ENCODE measurements at places on chromosomes 11 and 22.

DNA sequence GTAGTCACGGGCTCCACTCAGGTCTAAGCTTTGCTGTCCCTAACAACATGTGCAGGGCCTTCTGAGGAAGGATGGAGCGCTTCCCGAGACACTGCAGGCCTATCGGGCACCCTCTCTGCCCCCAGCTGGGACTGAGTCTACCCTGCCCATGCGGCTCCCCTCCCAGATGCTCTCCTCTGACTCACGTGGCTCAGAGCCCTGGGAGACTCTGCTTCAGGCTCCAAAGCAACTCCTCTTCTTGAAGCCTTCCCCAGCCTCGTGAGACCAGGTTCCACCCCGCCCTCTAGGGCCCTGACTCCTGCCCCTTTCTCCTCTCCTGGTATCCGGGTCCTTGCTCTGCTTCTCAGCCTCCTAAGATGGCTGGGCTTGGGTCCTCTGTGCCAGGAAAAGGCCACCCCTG lies 28.4 kb upstream of the ARFGAP3 start:
- DNase-seq = no peak

DNA sequence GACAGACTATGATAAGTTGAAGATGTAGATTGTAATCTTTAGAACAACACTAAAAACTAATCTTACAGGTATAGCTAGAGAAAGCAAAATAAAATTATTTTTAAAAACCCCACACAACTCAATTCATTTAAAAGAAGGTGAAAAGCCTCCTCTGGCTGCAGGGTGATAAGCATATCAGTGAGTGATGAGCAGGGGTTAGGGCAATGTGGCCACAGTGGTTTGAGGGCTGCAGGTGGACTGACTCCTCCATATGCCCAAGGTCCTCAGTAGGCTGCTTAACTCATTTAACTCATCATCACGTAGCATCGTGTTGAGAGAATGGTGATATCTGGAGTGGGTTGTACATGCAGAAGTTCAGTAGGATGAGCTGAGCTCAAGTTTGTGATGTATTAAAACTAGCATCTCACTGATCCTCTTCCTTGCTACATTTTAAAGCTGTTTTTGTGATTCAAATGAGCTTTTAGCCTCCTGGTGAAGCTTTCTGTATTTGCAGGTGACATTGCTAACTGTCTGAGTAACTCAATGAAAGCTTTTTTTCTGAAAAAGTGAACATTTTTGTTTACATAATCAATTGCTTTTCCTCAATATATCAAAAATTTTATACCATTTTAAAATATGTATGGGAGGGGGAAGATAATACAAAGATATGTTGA lies 37.0 kb upstream of the SC5D start:
- DNase-seq = no peak

DNA sequence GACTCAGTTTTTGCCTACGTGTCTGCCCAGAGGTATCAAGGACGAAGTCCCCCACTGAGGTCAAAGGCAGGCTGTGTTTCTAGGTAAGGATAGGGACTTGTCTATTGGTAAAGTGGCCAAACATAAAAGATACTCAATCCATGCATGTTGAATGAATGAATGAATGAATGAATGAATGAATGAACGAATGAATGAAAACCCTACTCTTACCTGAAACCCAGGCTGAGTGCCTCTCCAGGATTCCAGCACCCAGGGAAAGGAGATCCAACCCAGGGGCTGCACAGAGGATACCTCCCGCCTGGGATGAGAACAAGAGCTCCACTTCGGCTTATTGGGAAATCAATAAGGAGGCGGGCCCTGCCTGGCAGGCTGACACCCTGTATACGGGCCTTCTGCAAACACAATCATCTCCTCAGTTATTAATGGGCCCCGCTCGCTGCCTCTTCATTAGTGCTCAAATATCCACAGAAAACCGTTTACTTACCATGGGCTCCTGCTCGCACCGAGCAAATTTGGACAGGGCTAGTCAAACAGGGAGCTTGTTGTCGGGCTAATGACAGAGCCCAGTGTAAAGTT lies 177.4 kb downstream of the BUD13 start:
- no peak for DNase-seq

- DNase-seq = no peak
Measured at GRCh38 chr22:46860562-46860961, 98.1 kb downstream of the TBC1D22A start.

DNA sequence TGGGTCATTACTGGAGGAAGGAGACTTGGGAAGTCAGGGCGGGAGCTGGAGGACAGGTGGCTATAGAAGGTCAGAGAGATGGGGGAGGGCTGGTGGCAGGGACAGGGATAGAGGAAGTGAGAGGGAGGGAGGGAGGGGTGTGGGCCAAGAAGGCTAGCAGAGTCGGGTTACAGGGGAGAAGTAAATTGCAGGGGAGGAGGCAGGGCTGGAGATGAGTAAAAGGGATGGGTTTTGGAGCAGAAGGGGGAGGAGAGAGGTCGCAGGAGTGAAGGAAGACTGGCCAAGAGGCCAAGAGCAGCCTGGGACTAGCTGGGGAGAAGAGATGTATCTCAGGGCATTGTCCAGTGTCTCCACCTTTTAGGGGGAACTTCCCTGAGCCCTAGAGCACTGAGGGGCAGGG lies 33.0 kb downstream of the LRRC10B start:
- no peak for DNase-seq

- DNase-seq = no peak
Measured at GRCh38 chr22:36758792-36759271, 17.1 kb downstream of the IFT27 start.

DNA sequence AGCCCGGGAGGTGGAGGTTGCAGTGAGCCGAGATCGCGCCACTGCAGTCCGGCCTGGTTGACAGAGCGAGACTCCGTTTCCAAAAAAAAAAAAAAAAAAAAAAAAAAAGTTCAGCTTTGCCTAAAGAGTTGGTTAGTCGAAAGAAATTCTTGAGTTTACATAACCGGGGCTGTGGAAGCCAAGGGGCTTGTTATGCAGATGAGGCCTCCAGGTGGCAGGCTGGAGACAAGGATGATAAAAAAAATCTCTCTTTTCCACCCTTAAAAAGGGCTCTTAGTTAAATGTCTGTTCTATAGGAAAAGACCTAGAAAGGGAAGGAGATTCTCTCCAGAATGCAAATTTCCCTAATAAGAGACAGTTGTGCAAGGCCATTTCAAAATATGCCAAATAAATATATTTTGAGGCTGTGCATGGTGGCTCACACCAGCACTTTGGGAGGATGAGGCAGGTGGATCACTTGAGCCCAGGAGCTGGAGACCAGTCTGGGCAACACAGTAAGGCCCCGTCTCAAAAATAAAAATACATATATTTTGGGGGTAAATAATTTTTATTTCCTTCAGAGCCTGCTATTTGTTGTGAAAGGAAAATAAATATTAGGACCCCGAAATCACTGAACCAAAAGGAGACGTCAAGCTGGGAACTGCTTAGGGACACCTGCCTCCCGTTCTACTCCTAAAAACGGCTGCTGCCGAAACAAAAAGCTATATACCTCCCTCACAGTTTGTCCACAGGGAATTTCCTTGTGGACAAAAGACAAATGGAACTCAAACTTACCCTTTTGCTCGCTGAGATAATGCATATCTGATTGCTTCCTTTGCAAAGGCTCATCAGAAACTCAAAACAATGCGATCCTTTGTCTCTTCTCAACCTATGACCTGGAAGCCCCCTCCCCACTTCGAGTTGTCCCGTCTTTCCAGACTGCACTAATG lies 2.4 kb upstream of the IFITM2 start:
- DNase-seq = no peak

DNA sequence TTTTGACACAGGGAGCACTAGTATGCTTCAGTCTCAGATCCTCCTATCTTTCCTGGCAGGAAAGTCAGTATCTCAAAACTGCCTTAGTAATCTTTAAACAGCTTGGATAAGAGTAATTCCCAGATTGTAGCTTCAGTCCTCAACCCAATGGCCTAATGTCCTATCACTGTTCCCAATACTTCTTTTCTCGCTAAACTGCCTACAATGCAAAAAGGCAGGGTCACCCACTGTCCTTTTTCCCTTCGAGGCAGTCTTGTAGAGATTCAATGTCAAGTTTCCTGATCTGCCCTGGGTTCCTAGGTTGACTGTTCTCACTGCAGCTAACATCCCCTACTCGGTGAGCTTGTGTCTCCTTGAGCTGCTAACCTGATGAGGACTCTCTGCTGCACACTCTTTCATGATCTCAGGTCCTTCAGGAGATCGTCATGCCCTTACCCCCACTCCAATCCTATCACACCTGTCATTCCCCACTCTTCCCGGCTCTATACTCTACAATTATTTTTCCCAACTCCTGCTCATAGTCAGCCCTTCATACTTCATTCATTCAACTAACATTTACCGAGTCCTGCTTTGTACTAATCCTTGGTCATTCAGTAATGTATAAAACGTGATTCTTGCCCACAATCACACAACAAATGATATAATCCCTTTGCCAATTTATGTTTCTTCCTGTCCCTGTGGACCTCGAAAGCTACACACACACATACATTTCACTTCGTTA lies 904 bp downstream of the C2CD3 start:
- no peak for DNase-seq

- DNase-seq = no peak
Measured at GRCh38 chr22:39554151-39554550, 16.4 kb upstream of the CACNA1I start.

DNA sequence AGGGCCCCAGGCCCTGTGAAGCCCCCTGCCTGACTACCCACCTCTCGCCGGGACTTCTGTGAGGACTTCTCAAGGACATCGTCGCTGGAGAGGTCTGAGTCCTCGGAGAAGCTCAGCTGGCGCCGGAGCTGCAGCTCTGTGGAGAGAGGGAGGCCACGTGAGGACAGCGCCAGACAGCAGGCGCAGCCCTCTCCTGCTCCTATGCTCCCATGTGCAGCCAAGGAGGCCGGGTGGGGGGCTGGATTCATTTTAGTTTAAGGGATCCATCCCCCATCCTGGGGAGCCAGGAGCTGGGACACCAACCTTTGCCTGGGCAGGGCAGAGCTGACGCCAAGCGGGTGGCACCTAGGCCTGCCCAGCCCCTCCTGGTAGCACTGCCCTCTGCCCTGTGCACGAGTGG lies 42.4 kb upstream of the BID start:
- no peak for DNase-seq

DNA sequence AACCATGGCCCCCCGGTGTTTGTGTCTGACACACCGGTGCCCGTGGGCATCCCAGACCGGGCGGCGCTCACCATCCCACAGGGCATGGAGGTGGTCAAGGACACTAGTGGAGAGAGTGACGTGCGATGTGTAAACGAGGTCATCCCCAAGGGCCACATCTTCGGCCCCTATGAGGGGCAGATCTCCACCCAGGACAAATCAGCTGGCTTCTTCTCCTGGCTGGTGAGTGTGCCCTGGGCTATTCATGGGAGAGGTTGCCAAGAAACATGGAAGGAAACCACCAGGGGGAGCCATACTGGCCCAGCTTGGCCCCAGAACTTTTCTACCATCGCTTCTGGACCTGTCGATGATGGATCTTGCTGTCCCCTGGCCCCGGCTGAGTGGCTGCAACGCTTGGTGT lies 36.5 kb downstream of the PRDM11 start:
- DNase-seq = no peak

GRCh38 chr11:74677131-74677530 lies 54.1 kb downstream of the CHRDL2 start:
- DNase-seq = no peak

DNA sequence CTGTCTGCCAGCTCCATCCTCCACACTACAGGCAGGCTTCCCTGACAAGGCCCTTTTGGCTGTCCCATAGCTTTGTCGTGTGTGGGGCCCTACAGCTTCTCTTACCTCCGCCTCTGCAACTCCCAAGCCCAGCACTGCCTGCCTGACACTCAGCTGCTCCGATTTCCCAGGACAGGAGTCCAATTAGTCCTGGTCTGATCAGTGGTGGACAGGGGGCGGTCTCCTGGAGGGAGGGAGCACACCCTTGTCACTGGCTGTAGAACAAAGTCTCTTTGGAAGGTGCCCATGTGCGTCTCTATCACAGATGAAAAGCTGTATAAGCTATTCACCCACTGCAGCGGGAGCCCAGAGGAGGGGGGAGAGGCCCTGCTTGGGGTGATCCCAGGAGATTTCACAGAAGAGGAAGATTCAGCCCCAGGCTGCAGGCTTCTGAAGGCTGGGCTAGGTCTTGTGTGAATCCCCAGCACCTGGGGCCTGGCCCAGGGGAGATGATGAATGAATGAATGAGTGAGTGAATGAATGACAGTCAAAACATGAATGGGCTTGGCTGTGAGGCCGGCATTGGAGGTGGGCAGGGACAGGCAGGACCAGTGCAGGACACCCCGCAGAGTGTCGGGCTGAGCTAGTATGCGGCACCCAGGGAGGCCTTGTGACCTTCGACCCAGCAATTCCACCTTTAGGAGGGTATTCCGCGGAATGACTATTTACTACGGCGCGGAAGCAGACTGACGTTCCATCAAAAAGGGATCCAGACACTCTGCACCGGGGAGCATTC lies 142.4 kb downstream of the CACNA1I start:
- no peak for DNase-seq

Measured in stimulated activated CD8-positive, alpha-beta memory T cell treated with anti-CD3 and anti-CD28 coated beads, Interleukin-4, amount 100 ng/mL, for 1 hour (primary cell).